Activated CD4-positive, alpha-beta T cell treated with anti-CD3 and anti-CD28 coated beads for 24 hours (primary cell): ENCODE measurements at places on chromosomes 2 and 18.

DNA sequence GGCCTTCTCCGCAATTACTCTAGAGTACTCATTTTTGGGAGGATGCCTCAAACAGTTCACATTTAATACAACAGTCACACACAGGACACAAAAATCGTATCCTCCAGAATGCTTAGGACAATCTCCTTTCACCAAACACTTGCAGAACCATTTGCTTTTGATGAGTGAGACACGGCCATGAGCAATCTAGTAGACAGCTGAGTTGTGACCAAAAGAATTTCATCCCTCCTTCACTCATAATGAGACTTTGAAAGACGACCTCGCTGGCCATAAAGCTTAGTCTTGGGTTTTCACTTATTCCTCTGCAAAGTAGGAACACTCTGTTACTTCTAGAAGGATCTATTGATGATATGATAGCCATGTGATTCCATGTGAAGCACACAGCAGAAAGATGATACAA lies 87.5 kb upstream of the SLC35G4 start:
- DNase-seq: no peak

GRCh38 chr2:189164746-189165145 lies 14.8 kb downstream of the COL5A2 start:
- DNase-seq: no peak

DNA sequence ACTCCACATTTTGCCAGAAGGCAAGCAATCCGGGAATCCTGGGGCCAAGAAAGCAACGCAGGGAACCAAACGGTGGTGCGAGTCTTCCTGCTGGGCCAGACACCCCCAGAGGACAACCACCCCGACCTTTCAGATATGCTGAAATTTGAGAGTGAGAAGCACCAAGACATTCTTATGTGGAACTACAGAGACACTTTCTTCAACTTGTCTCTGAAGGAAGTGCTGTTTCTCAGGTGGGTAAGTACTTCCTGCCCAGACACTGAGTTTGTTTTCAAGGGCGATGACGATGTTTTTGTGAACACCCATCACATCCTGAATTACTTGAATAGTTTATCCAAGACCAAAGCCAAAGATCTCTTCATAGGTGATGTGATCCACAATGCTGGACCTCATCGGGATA lies 26.8 kb downstream of the B3GNT2 start:
- DNase-seq: no peak

DNA sequence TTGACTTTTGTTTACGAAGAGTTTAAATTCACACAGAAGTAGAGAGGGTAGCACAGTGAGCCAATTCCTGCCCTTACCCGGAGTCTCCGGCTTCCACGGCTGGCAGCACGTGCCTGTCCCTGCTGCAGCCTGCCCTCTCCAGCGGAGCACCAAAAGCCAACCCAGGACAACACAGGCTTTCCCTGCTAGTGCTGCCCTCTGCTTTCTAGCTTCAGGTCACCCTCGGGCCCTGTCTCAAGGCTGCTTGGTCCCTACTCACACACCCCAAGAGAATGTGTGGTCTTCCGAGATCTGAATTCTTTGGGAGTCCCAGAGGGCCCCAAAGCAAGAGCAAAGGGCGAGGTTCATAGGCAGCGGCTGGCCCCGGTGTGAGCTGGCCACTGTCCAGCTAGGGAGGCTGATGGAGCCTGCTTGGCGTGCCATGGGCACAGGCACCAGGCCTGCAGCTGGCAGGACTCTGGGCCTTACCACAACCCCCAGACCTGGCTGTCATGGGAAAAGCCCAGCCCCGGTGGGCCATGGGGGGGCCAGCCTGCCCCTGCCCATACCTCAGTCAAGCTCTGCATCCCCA lies 7.0 kb upstream of the HS6ST1 start:
- no peak for DNase-seq

DNA sequence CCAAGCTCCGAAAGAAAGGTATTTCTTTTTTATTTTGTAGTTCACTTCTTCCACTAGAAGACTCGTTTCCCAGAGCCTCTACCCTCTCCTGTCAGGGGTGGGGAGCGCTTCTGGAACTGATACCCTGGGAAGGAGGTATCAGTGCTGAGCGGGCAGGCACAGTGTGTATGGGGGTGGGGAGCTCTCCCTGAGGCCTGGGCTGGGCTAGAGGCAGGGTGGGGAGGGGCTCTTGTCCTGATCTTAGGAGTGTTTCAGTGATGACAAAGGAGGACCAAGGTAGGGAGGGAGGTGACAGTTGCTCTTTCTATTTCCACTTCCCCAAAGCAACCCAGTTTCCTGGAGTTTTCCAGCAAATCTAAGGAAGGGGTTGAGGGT lies 65.4 kb downstream of the ARHGAP25 start:
- no peak for DNase-seq

DNA sequence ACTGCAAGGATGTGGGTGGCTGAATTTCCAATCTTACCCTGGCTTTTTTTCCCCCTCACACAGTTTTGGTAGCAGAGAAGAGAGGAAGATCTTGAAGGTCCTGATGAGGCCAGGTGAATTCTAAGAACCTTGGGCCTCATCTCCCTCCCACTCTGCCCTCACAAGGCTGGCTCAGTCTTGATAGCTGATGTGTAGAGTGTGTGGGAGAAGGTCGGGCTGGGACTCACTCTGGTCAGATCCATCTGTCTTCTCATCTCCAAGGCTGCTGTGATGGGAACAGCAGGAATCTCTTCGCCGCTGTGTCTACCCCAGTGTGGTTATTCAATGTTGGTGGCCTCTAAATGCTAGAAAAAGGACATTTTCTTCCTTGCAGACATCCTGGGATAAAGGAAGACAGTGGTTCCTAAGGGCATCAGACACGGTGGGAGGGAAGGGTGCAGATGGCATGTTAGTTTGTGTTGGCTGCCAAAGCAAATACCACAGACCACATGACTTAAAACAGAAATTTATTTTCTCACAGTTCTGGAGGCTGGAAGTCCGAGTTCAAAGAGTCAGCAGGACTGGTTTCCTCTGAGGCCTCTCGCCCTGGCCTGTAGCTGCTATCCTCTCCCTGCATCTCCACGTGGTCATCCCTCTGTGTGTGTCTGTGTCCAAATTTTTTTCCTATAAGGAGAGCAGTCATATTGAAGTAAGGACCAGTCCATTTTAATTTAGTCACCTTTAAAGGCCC lies 37.6 kb upstream of the MGAT4A start:
- DNase-seq: no peak

DNA sequence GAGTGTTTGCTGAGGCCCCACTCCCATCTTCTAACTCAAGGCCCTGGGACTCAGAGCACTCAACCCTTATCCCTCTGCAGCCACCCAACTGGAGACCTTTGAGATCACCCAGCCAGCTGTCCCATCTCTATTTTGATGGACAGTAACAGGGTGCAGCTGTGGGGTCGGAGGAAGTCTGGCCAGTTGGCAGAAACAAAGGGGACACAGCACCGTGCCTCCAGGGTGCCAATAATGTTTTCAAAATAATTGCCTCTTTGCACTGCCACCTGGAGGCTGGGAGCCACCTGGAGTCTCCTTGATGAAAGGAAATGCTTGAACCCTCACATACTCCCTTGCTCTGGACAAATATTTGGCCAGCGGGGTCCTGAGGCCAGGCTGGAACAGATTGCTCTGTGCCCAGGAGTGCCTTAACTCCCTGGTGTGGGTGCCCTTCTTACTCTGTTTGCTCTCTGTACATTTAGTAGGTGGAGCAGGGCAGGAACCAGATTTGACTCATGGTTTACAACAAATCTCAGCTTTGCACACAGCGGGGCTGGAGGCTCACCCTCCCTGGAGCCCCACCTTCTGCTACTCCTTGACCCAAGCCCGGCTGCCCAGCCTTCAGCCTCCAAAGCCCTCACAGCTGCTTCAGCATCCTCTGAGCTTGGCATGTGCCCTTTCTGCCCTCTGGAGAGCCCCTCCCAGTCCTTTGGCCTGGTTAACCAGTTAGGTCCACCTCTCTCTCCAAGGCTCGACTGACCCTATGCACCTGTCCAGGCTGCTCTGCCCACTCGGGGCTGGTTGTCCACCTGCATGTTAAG lies 17.2 kb downstream of the MAL start:
- no peak for DNase-seq

GRCh38 chr2:169716238-169716886 lies 17.3 kb upstream of the KLHL23 start:
- no peak for DNase-seq

GRCh38 chr2:119592436-119592835 lies 48.2 kb downstream of the CFAP221 start:
- no peak for DNase-seq

DNA sequence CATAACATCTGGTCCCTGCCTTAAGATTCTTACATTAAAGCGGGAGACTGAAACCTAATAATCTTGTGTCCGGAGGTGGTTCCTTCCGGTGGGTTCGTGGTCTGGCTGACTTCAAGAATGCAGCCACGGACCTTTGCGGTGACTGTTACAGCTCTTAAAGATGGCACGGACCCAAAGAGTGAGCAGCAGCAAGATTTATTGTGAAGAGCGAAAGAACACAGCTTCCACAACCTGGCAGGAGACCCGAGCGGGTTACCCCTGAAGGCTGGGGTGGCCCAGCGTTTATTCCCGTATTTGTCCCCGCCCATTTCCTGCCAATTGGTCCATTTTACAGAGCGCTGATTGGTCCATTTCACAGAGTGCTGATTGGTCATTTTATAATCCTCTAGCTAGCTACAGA lies 122.3 kb upstream of the SIX2 start:
- no peak for DNase-seq

- DNase-seq: no peak
These were observed 22.4 kb downstream of the HEATR5B start for GRCh38 chr2:37061776-37062175.

GRCh38 chr2:212939777-212940531 lies 211.5 kb downstream of the IKZF2 start:
- no peak for DNase-seq

GRCh38 chr2:72891091-72891818 lies 4.0 kb downstream of the SPR start:
- DNase-seq: no peak

DNA sequence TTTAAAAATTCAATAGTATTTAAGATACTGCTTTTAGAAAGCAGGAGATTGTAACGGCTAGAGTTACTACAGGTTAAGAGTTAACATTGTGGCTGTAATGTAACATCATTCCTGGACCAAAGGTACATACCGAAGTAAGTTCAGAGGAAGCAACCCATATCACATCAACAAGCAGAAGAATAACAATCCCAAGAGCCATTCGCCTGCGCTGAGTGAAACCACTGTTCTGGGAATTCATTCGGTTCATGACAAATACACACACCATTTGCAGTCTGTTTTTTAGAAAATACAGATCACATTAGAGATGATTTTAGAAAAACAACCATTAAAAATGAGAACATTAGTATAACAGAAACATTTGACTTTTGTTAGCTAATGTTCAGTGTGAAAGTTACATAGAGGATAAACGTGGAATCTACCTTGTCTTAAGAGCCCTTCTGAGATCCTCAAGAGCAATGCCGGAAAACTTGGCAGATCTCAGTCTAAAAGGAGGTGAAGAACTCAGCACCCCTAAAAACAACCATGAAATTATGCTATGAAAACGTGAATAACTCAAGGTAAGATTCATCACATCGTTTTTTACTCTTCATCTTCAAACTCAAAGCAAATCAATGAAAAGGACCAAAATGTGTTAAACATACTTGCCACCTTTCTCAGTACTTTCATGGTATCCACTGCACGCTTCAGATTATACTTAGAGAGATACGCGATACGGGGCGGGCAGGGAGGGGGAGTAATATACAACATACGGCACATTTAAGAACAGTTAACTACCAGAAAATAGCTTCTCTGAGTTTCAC lies 1.2 kb downstream of the SLC35F5 start:
- DNase-seq: no peak

DNA sequence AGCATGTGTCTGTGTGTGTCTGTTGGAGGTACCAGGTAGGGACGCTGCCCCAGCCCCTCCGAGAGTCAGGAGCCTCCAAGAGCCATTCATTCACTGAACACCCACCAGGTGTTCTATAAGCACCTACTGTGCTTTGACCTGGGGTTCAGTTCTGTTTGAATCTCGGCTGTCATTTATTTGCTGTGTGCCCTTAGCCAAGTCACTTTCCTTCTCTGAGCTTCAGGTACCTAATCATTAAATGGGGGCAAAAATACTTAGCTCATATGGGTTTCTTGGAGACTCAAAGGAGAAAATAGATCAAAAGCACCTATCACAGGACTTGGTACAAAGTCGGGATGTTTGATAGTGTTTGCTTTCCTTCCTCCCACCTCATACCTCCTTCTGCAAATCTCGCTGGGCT lies 13.2 kb downstream of the ASIC4 start:
- no peak for DNase-seq

- no peak for DNase-seq
These were observed 52.2 kb downstream of the TMX3 start for GRCh38 chr18:68662754-68663153.

- no peak for DNase-seq
These were observed 97.1 kb upstream of the ZNF521 start for GRCh38 chr18:25449046-25449445.

DNA sequence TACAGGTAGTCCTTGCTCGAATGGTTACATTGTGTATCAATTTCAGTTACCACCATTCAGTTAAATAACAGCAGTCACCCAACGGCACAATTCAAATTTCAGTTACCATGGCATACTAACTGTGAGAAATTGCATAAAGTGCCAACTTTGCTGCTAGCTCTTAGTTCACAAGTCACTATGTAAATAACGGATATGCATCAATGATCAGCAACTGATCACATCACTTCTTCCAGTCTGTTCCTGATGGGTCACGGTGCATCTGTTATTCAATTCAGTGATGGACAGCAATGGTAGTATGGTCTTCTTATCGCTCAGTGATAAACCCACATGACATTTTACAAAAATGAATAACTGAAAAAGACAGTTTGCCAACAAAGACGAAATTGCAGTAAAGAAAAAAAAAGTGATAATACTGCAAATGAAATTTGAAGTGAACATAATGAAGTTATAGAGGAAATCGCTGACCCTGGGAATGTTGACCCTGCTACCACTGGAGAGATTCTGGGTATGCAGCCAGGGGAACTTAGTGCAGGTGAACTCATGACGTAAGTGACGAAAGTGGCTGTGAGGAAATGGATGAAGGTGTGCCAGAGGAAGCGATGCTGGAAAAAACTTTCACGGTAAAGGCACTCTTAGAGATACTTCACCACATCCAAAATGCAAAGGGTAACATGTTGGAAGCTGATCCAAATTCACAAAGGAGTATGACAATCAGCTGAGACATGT lies 25.9 kb upstream of the RAPGEF4 start:
- DNase-seq: no peak

DNA sequence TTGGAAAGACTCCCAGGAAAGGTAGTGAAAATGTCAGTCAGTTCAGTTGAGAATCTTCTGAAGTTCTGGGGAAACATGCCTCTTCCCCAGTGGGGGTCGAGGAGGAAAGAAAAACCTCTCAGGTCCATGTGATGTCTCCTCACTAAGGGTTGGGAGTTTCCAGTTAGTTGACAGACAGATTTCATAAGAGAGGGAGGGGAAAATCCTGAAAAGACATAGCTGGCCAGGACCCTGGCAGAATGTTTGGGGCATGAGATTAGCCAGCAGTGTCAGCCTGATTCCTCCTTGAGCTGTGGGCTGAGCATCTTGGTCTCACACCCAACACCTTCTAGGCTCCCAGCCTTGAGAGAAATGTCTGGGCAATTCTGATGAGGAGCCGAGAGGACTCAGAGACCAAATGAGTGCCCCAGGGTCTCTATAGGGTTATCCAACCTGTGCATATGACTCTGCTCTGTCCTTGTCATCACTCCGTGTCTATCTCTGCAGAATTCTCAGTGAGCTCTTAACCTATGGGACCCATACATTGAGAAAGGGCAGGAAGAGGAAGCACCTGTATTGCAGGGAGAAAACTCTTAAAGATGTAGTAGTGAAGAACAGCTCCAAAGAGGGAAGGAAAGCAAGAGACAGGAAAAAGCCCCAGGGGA lies 13.9 kb downstream of the BMP10 start:
- DNase-seq: no peak
